ENCODE measurements at places on chromosomes 7 and 10.
A peak's percentile ranks its signal among the peaks of the same experiment; 100 is the strongest.

DNA sequence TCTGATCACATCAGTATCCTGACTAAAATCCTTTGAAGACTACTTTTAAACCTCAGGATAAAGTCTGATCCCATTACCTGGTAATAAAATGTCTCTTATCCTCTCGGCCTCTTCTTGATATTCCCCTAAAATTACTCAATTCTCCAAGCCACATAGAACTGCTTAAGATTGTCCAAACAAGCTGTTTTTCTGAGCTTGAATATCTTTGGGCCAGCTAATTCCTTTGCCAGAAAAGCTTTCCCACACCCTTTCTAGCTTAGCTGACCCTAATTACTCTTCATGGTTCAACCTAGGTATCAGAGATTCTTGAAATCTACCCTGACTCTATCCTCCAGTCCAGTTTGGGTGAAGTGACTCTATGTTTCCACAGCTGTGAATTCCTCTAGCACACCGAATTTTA lies 328.6 kb downstream of the CRPPA start:
- DNase-seq, result no peak

DNA sequence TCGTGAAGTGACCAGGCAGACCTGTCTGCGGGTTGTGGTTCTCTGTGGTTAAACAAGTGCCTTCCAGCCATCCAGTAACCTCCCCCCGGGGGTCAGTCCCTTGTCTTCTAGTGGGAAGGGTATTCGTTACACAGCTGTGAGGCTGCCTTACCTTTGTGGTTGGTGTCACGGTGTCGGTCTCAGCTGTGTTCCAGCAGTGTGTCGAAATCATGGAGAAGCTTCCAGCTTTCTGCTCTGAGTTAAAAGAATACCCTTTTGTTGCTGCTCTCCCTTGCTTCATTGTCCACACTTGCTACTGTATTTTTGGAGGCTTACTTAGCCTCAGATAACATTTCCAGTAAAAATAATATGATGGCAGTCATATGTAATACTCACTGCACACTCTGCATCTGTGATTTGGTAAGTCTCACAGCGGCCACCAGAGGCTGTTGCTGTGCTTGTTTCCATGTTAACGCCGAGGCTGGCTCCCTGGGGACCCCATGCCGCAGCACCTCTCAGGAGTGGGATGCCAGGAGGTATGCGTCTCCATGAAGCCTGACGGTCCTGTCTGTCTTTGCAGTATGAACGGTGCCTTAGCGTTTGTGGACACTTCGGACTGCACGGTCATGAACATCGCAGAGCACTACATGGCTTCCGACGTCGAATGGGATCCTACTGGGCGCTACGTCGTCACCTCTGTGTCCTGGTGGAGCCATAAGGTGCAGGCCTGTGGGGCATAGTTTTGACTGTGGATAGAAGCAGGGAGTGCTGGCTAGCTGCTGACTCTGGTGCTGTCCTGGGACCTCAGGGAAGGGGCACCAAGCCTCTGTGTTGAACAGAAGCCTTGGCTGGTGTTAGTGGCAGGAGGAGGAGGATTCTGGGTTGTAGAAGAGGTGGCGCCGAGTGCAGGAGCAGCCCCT lies 20.5 kb downstream of the EIF3B start:
- no peak for DNase-seq

DNA sequence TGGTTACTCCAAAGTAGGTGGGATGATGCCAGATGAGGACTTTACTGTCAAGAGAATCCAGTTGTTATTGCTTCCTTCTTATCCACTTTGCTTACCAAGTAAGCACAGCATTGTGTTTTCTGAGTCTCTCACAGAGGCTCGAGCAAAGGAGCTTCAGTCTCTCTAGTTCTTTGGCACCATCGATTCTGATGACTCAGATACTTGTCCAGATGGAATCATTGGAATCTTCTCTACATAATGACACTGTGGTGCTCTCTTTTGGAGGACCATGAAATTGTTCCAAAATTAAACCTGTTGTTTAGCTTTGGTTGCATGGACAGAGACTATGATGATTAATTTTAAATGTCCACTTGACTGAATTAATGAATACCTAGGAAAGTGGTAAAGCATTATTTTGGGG lies 132.6 kb downstream of the NXPH1 start:
- DNase-seq, result no peak

DNA sequence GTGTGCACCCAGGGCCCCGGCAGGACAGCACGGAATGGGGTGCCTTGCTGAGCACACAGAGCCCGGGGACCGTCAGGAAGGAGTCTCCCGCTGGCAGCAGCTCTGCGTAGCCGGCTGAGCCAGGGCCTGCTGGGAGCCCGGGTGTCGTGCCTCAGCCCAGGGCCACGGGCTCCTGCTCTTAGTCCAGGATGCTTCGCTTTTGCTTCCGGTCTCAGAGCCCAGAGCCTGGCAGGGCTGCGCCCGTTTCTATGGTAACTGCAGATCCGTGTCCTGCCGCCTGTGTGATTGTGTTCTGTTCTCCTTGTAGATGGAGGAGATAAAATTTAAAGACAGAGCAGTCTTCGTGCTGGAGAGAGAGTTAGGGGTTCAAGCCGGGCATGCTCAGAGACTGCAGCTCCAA lies 53.7 kb upstream of the DPYSL4 start:
- no peak for DNase-seq

GRCh38 chr7:107694386-107694785 lies 33.8 kb downstream of the SLC26A4 start:
- DNase-seq, result no peak

DNA sequence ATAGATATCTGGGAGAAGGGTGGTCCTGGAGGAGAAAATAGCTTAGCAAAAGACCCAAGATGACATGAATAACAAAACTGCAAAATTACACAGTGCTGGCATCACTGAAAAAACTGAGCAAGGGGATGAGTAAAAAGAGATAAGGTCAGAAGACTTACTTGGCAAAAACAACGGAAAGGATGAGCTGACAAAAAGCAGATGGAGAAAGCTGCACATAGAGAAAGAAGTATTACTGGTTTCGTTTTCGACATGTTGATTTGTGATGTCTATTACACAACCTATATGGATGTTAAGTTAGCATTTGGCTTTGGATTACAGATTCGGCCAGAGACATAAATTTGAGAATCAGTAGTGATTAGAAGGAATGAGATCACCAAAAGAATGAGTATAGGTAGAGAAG lies 132.1 kb downstream of the MACC1 start:
- no peak for DNase-seq

- no peak for DNase-seq
These were observed 574.9 kb downstream of the CCSER2 start for GRCh38 chr10:84903320-84903719.

- DNase-seq, result no peak
These were observed 187.1 kb downstream of the FAM107B start for GRCh38 chr10:14587540-14588083.

DNA sequence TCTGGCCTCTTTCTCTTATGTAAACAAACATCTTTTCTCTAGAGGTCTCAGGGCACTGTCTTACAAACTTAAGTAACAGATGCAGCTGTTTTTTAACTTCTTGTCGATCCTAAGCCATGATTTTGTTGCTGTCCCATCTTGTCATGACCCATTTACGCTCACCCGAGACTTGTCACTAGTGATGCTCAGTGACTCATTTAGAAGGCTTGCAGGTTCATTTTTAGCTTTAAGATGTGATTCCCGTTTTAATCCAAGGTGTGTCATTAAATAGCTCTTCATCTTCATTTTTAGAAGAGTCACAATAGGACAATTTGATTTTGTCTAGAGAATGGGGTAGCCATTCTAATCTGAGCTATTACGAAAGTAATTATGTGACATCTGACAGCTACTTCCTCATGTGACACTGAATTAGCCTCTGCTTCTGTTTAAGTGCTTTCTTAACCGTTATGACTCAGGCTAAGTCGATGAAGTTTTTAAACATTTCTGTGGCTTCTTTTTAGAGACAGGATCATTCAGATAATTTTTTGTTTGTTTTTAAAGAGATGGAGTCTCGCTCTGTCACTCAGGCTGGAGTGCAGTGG lies 42.7 kb downstream of the SPDYE5 start:
- DNase-seq, result peak; percentile 65

DNA sequence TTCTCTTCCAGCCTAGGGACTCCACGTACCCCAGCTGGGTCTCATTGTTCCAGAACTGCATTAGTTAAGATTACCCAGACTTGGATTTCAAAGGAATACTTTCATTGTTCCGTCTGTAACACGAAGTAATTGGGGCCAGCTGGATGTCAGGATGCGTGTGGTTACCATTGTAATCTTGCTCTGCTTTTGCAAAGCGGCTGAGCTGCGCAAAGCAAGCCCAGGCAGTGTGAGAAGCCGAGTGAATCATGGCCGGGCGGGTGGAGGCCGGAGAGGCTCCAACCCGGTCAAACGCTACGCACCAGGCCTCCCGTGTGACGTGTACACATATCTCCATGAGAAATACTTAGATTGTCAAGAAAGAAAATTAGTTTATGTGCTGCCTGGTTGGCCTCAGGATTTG lies 21.0 kb downstream of the LRRC17 start:
- DNase-seq, result no peak

DNA sequence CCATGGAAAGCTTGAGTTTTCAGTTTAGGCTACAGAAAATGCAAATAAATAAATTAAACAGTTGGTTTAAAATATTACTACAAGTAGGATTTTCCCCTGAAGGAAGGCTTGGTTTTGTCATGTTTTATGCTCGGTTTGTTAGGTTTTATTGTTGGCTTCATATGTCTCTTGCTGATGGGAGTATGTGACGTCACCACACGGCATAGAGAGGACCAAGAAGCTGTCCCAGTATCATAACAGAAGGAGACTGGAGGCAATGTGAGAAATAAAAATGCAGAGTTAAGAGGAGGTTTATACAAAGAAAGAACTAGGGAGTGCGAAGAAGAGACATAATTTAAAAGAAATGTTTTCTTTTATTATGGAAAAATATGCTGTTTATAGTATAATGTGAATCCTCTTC lies 24.4 kb downstream of the PCDH15 start:
- DNase-seq, result no peak

DNA sequence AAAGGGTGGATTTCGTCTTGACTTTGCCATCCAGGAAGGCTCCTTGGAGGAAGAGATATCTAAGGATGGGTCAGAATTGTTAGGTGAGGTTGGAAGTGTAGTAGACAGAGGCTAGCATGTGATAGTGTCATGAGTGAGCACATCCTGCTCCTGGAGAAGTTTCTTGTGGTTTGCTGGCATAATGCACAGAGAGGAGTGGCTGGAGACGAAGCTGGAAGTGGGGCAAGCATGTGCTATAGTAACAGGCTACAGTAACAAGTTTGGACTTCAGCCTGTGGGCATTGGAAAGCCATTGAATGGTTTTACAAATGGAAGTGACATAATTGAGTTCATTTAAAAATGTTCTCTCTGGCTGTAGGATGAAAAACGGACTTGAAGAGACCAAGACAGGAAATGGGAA lies 175.6 kb upstream of the VWC2 start:
- no peak for DNase-seq

DNA sequence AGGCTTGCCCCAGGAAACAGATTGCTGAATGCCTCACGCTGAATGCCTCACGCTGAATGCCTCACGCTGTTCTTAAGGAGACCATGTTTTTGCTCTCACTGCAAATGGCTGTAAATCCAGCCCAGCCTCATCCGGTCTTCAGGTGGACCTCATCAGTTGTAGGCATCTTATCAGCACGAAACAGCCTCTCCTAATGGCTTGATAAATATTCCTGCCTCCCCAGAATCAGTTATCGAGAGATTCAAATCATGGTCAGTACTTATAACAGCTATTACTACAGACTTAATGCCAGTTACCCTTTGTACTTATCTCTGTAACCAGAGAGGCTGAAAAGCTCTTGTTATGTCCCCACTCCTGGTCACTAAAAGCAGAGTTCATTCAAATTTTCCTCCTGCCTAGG lies 290.6 kb downstream of the FZD1 start:
- no peak for DNase-seq

GRCh38 chr10:59888781-59889435 lies 17.4 kb downstream of the CCDC6 start:
- no peak for DNase-seq

- no peak for DNase-seq
These were observed 69.7 kb downstream of the CALML3 start for GRCh38 chr10:5594271-5595049.

DNA sequence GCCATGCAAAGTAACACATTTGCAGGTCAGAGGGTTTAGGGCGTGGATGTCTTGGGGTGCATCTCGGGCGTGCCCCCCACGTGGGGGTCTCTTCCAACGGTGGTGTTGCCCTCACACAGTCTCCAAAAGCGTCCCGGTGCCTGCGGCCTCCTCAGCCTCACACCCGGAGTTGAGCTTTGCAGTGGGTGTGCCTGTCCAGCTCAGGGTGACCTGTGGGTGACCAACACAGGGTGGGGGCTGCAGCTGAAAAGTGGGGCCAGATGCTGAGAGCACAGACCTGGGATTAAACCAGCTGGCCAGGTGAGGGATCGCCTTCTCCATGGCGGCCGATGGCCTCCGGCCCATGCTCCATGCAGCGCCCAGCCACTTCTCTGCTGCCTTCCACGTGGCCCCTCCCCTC lies 63.1 kb downstream of the PWWP2B start:
- no peak for DNase-seq

DNA sequence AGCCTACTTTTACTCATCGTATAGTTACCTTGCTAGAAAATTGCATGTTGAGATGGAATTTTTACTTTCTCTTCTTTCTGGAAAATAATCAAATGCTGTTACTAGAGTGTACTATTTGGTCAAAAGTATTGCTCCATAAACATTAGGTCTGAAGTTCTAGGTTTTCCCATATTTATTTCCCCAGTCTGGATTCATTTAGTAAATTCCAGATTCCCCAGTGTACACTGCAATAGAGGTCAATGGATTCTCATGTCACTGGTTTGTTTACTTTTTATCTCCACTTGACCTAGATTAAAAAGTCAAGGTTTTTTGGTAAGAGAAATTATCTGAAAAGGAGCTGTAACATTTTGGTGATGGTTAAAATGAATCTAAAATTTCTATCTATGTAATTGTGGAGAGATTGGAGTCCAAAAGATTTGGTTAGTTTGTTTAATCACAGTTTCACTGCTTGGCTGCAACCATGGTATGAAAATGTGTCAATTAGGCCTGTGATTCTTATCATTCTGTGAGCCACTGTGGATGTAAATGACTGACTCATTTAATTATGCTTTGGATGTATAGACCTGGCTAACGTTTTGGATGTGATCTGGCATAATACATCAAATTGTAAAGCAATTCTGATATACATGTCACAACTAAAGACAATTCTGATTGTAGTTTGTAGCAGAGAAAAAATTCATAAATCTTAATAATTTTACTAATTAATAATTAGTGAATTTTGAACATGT lies 32.7 kb upstream of the STEAP4 start:
- DNase-seq, result no peak

- DNase-seq, result no peak
These were observed 9.7 kb downstream of the ADRA2A start for GRCh38 chr10:111086574-111086973.

- DNase-seq, result no peak
These were observed at the start of gene SHTN1 for GRCh38 chr10:117005026-117005526. TSS of gene SHTN1 (minus strand) at chr10:117005187. CDS start at chr10:117005079, 108 bp downstream.

- DNase-seq, result no peak
These were observed 51.2 kb upstream of the RELN start for GRCh38 chr7:104040666-104041065.

- DNase-seq, result no peak
These were observed 42.7 kb downstream of the INPP5F start for GRCh38 chr10:119768455-119769094.

GRCh38 chr7:97868788-97869187 lies 3.4 kb downstream of the ASNS start:
- DNase-seq, result no peak

- no peak for DNase-seq
These were observed 219.6 kb downstream of the ARHGAP12 start for GRCh38 chr10:31709028-31709427.

Data from SIG-M5 (cell line).